Stimulated activated CD4-positive, alpha-beta T cell treated with anti-CD3 and anti-CD28 coated beads, Interleukin-2, amount 100 ng/mL, for 48 hours (primary cell): ENCODE measurements at places on chromosomes 6 and 20.
A peak's percentile ranks its signal among the peaks of the same experiment; 100 is the strongest.

- no peak for DNase-seq
Observed at GRCh38 chr6:3195695-3196497, 31.6 kb downstream of the TUBB2B start.

- no peak for DNase-seq
Observed at GRCh38 chr6:429515-430121, 38.1 kb downstream of the IRF4 start.

DNA sequence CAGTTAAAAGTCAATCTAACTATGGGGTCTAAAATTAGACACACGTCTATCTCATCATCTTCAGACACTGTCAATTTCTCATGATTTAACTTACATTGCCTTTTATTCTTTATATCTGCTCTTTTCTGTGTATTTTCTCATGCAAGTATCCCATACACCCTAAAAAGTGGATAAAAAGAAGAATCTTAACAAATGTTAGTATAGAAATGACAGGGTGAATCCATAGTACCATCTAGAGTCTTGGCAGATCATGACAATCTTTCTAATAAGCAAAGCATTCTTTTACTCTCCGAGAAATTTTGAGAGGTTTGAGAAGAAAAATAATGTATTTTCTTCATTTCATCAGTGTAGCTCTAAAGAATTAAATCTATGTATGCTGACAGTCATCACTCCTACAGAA is 382.7 kb downstream of the C6orf118 start:
- no peak for DNase-seq

DNA sequence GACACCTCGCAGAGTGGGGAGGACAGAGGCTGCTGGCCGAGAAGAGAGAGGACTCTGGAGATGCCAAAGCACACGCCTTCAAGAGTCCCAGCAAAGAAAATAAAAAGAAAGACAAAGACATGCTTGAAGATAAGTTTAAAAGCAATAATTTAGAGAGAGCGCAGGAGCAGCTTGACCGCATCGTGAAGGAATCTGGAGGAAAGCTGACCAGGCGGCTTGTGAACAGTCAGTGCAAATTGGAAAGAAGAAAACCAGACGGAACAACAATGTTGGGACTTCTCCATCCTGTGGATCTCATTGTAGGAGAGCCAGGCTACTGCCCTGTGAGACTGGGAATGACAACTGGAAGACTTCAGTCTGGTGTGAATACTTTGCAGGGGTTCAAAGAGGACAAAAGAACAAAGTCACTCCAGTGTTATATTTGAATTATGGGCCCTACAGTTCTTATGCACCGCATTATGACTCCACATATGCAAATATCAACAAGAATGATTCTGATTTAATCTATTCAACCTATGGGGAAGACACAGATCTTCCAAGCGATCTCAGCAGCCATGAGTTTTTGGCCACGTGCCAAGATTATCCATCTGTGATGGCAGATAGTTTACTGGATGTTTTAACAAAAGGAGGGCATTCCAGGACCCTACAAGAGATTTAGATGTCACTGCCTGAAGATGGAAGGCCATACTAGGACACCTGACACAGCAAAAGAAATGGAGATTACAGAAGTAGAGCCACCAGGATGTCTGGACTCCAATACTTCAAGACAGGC is 52.2 kb downstream of the REV3L start:
- no peak for DNase-seq

DNA sequence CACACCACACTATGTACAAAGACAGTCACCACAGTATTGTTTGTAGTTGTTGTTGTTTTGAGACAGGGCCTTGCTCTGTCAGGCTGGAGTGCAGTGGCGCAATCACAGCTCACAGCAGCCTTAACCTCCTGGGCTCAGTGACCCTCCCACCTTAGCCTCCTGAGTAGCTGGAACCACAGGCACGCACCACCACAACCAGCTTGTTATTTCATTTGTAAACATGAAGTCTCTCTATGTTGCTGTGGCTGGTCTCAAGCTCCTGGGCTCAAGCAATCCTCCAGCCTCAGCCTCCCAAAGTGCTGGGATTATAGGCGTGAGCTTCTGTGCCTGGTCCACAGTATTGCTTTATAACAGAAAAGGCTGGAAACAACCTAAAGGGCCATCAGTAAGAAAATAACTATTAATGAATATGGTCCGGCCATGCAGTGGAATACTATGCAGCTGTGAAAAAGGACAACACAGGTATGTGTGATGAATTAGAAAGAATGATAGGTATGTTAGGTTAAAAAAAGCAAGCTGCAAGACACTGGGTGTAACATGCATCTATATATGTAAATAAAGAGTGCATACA is 30.0 kb upstream of the PTGIS start:
- no peak for DNase-seq

- no peak for DNase-seq
Observed at GRCh38 chr6:137403855-137404254, 90.3 kb downstream of the OLIG3 start.

DNA sequence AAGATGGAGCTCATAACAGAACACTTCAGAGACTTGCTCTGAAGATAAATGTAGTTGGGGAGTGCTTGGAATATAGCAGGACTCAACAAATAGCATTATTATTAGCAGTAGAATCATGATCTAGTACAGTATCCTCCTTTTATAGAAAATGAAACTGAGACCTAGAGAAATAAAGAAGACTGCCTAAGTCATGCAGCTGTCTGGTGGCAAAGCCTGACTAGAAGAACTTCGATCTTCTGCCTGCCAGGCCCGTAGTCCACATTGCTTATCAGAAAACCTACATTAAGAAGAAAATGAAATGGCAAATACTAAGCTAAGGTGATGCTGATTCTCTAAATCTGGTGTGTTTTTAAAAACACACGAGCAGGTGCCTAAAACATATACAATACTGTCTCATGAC is 46.4 kb upstream of the DST start:
- no peak for DNase-seq

GRCh38 chr20:7627734-7628663 is 312.3 kb downstream of the HAO1 start:
- no peak for DNase-seq

- no peak for DNase-seq
Observed at GRCh38 chr6:35230950-35231349, 17.2 kb downstream of the SCUBE3 start.

- DNase-seq: no peak
Observed at GRCh38 chr6:35435074-35435837, 16.9 kb upstream of the FANCE start.

GRCh38 chr20:9186396-9186795 is 117.5 kb downstream of the PLCB4 start:
- no peak for DNase-seq

DNA sequence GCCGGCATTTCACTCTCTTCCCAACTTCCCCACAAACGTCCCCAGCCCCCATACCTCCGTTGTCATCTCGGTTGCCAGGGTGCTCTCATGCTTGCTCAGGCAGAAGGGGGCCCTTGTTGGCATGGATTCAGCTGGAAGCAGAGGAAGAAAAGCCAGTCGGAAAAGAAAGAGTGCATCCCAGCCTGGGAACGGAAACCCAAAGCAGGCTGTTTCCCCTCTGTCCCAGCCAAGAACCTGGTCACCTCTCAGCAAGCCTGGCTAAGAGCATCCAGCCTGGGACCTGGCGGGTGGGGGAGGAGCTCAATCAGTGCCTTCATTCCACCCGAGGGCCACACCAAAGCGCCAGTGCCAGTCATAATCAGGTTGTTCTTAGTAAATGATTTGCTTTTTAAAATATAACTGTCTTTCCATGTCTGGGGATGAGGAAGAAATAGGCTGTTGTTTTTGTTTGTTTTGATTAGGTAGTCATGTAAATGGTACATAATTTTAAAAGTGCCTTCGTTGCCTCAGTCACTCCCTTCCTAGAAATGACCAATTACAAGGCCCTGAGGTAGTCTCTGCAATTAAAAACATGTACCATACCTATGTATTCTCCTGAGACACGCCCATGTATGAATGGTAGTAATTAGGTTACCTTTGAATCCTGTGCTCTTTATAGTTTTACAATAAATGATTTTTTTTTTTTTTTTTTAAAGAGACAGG is 21.1 kb downstream of the CHMP4B start:
- no peak for DNase-seq

DNA sequence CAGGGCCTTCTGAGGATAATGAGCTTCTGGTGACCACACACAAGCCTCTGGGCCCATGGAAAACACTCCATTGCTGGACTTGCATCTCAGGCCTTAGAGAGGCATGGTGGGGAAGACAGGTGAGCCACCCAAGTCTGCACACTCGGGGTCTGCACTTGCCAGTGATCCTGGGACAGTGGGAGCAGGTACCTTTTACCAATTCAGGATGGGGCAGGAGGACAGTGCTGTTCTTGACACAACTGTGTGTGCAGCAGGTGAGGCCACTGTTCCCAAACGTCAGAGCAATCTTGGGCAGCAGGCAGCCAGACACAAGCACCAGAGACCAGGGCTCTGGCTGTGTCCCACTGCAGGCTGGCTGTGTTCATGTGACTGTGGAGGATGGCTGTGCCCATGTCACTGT is 221.3 kb downstream of the ERMARD start:
- no peak for DNase-seq

DNA sequence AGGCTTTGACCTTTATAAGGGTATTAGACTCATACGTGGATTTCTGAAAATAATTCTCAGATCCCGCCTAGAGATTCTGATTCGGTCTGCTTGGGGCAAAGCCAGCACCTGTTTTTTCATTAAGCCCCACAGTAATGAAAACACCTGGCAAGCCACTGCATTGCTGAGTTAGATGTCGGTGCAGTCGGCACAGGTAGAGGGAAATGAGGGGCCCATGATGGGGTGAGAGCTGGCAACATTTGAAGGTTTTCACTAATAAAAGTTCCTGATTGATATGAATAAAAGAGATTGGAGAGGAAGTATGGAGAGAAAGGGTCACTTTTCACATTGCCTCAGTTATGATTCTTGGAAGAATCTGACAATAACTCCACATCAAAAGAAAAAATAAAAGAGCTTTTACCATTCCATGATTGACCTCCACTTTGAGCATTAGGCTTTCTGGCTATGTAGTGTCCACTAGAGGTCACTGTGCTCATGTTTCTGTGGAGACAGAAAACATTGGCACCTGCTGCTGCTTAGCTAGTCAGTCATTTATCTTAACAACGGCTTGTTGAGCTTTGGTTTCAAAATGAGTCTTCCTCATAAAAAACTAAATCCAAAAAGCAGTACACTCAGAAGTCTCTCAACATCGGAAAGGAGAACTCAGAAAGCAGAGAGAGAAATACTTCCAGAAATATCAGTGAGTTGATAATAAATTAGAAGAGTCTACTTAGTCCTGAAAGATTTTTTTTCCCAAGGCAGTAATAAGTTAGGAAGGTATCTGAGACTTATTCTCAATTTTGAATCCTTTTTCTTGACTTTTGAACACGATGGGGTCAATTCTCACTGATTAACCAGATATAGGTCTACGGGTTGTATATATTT is 53.3 kb upstream of the KLHL31 start:
- DNase-seq: no peak

DNA sequence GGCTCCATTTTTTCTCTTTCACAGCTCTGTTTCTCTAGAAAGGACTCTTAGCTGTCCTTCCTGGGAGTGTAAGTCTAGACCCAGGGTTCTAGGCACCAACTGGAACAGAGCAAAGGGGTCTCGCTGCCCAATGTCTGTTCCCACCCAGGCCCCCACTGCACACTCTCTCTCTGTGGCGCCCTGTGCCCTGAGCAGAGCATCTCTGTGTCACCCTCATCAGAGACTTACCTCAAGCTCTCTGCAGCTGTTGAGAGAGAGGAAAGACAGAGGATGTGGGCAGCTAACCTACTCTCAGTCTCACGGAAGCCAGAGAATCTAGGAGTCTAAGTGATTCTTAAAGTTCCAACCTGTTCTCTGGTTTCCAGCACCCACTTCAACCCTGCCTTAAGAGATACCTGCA is 9.5 kb downstream of the NCR2 start:
- DNase-seq: no peak

DNA sequence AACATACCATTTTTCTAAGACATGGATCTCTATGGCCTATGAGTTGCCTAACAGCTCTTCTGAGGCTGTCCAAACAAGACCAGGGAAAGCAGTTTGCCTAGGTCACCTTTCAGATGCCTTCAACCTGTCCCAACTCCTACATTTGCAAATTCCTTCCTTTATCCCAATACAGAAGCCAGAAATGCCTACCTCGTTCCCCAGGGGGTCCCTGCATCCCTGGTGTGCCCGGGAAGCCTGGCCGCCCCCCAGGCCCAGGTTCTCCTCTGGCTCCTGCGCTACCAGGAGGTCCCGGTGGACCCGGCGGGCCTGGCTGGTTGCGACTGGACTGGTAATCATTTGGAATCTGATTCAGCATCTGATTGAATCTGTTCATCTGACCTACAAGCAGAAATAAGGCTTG is 115.9 kb downstream of the COL12A1 start:
- DNase-seq: no peak

DNA sequence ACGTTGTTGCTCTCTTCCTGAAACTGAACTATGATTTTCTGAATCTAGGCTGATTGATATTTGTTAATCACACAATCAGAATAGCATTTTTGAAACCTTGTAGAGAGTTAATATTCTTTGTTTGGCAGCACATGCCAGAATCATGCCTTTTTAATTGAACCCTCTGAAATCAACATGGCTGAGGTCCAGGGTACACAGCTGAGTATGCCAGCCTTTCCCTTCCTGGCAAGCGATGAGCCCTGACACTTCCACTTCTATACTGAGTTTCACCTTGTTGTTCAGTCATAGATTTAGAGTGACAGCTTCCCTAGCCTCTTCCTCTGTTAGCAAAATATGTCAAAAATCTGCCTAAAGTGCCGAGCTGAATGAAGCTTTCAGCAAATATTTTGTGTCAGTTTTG is 6.8 kb downstream of the HDDC2 start:
- DNase-seq: no peak

DNA sequence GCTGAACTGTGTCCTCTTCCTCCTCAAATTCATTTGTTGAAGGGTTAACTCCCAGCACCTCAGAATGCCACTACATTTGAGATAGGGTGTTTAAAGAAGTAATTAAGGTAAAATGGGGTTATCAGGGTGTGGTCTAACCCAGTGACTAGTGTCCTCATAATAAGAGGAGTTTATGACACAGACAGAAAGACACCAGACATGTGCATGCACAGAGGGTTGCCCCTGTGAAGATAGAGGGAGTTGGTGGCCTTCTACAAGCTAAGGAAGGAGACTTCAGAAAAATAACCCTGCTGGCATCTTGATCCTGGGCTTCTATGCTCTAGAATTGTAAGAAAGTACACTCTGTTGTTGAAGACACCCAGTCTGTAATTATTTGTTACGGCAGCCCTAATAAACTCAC is 24.9 kb upstream of the EDN1 start:
- no peak for DNase-seq

DNA sequence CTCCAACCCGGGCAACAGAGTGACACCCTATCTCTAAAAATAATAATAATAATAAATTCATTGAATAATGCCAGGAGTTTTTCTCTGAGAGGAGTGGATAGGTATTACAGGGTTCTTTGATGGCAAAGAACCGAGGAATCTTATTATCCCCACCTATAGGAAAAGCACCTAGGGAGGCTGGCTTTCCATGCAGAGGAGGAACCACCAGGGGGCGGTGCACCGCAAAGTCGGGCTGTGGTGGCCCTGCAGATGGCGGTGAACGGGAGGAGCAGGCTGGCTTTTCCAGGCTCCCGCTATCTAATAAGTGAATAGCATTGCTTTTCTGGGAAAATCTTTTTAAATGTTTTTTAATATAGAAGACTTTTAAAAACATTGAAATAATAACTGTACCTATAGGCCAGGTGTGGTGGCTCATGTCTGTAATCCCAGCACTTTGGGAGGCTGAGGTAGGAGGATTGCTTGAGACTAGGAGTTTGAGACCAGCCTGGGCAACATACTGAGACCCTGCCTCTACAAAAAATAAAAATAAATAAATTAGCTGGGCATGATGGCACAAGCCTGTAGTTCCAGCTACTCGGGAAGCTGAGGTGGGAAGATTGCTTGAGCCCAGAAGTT is 864.2 kb downstream of the KIF16B start:
- DNase-seq: peak; percentile 48
